A673 (cell line): ENCODE measurements at places on chromosomes 5 and 9. TPM values are rescaled to one million over a fixed set of nuclear protein-coding genes. Genes with fewer than 3 reads are reported as not detected.

DNA sequence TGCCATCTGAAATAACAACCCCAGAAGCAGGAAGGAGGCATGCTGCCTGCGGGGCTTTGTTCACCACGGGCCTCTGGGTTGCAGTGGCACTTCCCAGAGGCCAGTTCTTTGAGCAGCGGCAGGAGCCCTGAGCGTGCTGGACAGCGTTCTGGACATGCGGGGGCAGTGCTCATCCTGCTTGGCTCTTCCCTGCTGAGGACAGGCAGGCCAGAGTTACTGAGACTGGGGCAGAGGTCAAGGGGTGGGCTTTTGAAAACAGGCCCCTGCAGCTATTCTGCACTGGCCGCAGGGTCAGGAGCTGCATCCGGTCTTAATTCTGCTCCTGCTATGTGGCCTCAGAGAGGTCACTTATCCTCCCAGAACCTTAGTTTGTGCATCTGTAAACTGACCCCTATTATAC, 258.6 kb downstream of the FSTL4 start:
- DNase-seq, result no peak

DNA sequence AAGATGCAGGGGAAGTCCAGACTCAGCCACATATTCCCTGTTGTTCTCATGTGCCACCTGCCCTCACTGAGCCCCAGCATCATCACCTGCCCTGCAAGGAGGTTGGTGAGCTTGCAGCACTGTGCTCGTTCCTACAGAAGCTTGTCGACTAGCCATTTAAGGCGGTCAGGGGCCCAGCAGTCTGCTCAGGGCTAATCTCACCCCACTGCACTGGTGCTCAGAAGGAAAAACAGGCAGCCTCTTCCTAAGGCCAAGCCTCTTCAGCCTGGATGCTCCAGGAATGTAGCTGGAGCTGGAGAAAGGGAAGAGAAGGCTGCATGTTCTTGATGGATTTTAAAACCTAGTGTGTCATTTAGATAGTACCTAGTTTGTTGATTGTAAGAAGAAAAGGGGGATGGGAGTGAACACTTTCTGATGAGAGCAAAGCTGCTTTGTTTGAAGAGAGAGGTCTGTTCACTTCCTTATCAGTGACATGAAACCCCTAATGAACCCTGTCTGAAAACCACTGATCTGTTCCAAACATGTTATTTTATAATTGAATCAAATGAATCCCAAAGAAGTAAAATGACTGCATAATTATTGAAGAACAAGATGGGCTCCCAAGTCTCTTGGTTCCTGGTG, 10.6 kb upstream of the ASPN start:
- no peak for DNase-seq

DNA sequence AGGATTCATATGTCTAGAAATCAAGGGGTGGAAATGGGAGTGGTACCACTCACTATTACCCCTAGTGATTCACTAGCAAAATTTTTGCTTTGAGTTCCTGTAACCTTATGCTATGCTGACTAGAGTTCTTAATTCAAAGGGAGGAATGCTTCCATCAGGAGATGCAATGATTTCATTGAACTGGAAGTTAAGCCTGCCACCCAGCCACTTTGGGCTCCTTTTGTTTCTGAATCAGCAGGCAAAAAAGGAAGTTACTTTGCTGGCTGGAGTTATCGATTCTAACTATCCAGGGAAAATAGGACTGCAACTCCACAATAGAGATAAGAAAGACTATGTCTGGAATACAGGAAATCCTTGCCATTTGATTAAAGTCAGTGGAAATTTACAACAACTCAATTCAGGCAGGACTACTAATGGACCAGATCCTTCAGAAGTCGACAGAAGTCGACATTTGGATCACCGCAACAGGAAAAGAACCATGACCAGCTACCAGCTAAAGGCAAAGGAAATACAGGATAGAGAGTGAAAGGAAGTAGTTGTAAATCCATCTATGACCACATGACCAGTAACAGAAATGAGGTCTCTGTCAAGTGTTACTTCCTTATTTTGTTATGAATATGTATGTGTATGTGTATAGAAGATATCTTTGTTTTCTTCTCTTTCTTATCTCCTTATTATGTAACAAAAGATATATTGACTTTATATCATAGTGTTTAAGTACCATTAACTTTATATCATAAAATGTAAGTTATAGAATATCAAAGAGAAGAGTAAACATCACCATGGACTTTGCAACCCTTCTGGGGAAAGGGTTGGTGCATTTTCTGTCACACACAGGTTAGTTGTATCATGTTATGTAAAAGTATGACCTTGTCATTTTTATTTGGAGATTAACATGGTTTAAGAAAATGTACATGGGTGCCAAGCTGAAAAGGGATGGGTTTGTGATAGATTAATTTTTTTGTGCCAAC, 198.7 kb upstream of the HAPLN1 start:
- DNase-seq, result no peak

- DNase-seq, result no peak
These were observed 31.0 kb upstream of the NR3C1 start for GRCh38 chr5:143434261-143435209.

- DNase-seq, result no peak
These were observed 620.3 kb upstream of the WWC1 start for GRCh38 chr5:167671176-167671575.

DNA sequence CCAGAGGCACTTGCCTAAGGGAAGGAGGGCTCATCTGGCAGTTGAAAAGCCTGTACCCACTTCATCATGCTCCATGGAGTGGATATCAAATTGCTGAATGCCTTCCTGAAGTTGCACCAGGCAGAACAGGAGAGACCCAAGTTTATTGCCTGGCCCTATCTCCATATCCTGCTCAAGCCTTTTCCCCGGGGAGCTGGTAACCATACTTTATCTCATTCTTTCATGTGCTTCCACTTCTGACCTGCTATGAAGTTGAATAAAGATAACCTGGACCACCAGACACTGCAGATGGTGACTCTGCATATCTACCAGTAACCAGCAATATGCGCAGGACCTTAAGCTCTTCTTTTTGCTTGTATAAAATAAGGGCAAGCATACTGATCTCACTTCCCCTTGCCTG, 1397.5 kb upstream of the CDH6 start:
- DNase-seq, result peak; percentile 40

DNA sequence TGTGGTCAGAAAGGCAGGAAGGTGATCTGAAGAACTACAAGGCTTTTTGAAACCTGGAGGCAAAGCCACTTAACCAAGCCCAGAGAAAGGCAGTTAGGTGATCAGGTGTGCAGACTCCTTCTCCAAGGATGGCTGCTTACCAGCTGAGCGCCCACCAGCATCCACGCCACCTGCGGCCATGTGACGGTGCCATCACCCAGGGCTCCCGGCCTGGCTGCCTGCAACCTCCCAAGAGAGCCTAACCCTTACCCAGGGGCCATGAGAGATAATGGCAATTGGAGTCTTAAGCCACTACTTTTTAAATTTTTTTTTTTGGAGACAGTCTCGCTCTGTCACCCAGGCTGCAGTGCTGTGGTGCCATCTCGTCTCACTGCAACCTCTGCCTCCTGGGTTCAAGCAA, 33.1 kb upstream of the PHYKPL start:
- DNase-seq, result no peak

GRCh38 chr9:120892748-120893610, 16.0 kb upstream of the PHF19 start:
- peak; percentile 49 for DNase-seq

GRCh38 chr5:71932655-71933338, 174.5 kb upstream of the MAP1B start:
- peak; percentile 24 for DNase-seq

- no peak for DNase-seq
These were observed 2053.1 kb downstream of the EFNA5 start for GRCh38 chr5:105617436-105618215.

DNA sequence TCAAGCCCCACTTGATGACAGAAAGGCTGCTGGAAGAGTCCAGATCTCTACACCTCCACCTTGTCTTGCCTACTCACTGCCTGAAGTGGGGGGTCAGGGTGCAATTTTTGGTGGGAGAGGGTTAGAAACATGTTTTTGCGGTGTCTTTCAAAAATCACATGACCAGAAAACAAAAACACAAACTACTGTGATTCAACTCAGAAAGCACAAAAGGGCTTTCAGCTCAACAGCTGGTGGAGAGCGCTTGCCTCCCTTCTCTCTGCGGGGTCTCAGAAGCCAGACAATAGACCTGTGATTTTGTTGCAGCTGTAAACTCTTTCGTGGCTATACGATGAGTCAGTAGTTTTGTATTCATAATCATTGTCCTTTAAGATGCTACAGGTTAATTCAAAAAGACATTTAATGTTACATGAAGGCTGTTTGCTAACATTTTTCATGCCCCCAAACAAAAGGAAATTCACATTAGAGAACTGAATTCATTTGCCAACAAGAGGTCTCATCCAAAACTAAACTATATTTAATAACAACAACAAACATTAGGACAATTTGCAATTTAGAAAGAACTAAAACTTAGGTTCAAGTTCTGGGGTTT, 172.6 kb upstream of the RAI14 start:
- DNase-seq, result peak; percentile 60

- peak; percentile 91 for DNase-seq
These were observed 7.8 kb upstream of the ANXA1 start for GRCh38 chr9:73143711-73144328.

GRCh38 chr5:61621202-61621650, 289.2 kb downstream of the ZSWIM6 start:
- no peak for DNase-seq

- peak; percentile 55 for DNase-seq
These were observed at the start of gene HMMR for GRCh38 chr5:163460562-163461171. Gene HMMR (plus strand): TSS chr5:163460632. CDS start chr5:163460693, 61 bp downstream.

DNA sequence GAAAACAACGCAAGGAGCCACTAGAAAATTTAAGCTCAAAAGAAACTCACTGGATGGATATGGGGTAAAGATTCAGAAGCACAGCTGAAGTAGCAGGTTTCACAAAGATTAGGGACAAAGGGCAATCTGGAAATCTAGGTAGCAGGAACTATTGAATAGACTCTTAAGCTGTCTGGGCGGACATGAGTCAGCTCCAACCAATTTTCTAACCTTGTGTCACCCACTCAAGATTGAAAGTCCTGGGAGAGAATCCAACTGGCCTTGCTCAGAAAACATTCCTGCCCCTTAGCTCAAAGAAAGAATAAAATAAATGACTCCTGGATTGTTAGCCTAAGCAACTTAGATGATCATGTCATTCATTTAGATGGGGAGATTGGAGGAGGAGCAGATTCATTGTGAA, 69.2 kb downstream of the STK32A start:
- DNase-seq, result no peak

GRCh38 chr5:77358255-77359205, 133.6 kb downstream of the WDR41 start:
- DNase-seq, result no peak

DNA sequence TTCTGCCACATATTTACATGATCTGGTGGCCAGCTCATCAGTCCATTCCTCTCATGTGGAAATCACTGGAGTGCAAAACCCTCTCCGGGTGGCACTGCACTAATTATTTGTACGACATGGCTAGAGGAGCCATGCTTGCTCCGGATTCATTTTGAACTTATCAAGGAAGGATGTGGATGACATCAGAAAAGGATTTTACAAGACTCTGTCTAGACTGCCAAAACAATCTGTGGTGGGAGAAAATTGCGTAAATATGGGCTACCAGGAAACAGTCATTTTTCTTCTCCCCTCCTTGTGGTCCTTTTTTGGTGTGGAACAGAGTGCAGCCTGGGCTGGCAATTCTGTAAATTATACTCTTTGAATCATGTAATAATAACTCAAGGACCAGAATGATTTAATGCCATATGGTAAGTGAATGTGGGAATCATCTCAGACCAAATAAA, 123.4 kb upstream of the IFNE start:
- DNase-seq, result no peak

DNA sequence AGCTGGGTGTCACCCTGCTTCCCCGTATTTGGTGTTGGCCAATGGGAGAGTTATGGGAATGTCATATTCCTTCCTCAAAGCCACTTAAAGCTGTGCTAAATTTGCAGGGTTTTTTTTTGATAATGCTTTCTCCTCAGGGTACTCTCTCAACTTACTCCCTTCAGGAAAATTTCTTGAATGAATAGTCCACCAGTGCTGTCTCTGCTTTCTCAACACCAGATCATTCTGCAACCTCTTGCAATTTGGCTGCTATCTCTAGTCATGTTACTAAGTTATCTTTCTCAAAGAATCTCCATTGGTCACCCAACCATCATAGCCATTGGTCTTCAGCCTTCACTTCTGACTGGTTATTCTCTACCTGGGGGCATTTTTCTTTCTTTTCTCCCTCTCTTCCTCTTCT, 13.4 kb upstream of the TNFAIP8 start:
- DNase-seq, result no peak

DNA sequence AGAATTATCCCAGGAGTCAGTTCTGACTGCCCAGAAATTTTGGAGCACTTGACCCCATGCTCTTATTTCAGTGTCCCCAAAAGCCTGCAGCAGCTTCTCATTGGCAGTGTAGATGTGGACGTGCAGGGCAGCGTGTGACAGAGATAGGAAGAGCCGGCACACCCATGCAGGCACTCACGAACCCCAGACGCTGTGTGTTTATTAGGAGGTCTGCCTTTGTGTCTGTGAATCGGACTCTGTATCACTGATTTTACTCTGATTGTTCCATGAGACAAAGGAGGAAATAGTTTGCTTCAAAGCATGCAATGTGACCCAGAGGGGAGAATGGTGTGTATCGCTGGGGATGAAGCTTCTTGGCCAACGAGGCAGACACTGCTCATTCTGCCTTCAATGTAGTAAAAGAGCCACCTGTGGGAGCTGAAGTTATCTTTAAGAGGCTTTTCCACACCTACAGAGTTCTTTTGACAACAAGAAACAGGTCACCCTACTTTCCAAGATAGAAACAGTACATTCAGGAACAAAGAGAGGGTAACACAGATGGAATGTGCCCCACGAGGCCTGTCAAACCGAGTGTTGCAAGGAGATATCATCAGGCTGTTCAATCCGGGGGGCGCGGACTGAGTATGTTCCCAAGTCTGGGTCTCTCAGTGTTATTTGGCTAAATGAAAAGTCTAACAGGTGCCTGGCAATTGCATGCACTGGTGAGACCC, 224.0 kb downstream of the NTRK2 start:
- DNase-seq, result no peak

The PDE4D gene
- total RNA-seq, result 5.2 and 6.5 TPM in 2 replicates

The LECT2 gene
- not detected in 2 replicates for total RNA-seq

The WNK2 gene
- 9.6 and 11.8 TPM in 2 replicates for total RNA-seq

The PRLR gene
- 0.22 TPM in 1 of 2 replicates, not detected in the other for total RNA-seq

The UGT3A2 gene
- 528 and 529 TPM in 2 replicates for total RNA-seq

The PCDHGA2 gene
- total RNA-seq, result 1.5 and 1.8 TPM in 2 replicates

The ANXA2R gene
- total RNA-seq, result 1.4 and 1.9 TPM in 2 replicates

The S100Z gene
- not detected in 2 replicates for total RNA-seq

The SMC5 gene
- 26.4 and 26.5 TPM in 2 replicates for total RNA-seq
